GF-D8 (cell line): ENCODE measurements at places on chromosomes 5 and 9.

DNA sequence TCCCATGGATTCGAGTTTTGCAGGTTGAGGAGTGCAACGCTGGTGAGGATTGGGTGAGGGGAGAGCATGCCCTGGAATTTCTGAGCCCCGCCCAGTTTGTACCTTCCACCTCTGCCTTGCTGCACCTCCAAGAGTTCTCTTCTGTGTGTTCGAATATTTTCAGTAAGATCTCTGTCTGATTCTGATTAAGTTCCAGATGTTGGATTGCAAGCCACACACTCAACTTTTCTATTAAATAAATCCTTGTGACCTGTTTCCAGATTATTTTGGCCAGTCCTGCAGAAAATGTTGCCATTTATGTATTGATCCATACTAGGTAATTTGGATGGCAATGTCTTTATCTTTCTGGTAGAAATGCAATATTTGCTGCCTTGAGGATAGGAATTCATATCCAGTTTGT, 54.1 kb downstream of the IL31RA start:
- DNase-seq, result no peak

DNA sequence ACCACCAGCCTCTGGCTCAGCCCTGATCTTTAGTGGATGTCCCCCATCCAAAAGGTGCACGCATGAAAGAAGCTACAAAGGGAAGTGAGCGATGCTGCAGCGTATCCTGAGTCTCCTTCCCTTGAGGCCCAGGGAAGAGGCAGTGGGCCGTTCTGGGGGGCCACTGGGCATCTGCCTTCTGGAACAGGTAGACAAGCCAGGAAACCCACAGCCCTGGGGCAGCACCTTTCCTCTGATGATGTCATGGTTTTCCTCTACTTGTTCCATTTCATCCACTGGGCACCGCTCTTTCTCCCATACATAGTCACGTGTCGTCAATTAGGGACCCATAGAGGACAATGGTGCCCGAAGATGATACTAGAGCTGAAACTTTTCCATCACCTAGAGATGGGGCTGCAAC, 194.0 kb upstream of the IRX1 start:
- no peak for DNase-seq

- DNase-seq, result no peak
Observed at GRCh38 chr9:130467316-130467715, 22.6 kb downstream of the ASS1 start.

DNA sequence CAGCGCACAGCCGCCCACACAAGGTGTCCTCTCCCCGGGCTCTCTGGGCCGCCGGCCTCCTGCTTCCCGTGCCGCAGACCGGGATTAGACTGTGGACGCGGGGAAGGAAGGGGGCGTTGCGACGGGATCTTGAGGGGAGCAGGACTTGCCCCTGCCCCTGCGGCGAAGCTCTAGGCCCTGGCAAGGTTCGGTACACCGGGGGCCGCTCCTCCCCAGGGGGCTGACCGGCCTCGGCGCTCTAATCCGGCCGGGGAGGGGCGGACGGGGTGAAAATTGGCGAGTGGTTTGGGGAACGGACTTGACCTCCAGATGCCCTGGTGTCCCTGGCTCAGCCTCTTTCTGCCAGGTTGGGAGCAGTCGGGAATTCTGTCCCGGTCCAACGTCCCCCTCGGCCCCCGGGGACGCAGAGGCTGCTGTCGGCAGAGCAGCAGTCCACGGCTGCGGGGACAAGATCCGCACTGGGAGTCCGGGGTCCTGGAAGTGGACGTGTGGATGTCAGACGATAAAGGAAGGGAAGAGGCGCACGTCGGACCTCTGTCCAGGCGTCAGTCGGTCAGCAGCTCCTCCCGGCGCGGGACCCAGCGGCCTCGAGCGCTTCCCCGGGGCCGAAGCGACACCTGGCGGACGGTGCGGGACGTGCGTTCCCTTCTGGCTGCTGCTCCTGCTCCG, 1.9 kb upstream of the CNTFR start:
- DNase-seq, result no peak

- DNase-seq, result no peak
Observed at GRCh38 chr5:33527696-33528095, 86.9 kb downstream of the TARS1 start.

- no peak for DNase-seq
Observed at GRCh38 chr5:173309731-173310130, 18.5 kb downstream of the STC2 start.

DNA sequence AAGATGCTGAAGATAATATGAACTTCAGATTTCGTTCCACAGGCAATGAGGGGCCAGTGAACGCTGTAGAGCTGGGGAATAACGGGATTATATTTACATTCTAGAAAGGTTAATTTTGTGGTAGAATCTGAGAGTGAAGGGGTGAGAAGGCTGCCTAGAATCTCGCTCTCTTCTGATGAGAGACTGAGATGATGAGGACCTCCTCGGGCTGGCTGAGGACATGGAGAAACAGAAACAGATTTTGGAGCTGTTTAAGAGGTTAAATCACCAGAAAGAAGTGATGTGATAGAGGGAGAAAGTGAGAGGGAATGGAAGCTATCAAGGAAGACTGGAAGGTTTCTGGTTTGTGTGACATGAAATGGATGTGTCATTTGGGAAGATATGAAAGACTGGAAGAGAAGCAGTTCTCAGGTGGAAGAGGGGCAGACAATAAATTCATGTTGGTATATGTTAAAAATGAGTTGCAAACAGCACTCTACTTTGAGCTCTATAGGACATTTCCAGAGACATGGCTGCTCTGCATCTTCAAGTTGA, 612.6 kb downstream of the ISL1 start:
- DNase-seq, result no peak

DNA sequence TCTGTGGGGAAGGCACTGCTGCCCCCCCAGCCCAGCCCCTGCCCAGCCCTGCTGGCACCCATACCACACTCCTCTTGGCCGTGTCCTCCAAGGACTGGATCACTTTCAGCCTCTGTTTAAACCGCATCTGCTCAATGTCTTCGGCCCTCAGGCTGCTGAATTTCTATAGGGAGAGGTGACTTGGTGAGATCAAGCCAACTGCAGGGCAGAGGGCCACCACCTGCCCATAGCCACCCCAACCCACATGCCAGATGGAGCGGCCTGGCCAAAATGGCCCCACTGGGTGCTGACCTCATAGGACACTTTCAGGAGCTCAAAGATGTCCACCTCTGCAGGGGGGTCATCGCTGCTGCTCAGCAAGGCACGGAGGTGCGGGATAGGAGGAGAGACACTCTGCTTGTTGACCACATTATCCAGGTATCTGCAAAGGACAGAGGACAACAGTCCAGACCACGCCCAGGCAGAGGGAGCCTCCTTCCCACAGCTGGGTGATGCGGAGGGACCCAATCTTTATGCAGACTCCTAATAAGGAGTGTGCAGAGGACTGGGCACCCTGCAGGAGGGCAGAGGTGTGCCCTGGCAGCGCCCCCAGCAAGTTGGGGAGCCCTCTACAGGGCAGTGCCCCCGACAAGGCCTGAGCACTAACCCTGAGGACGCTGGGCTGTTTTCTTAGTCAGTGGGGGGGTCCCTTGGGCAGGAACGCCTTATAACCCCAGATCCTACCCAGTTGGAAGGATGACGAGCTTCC, 14.4 kb upstream of the MRNIP start:
- DNase-seq, result no peak

DNA sequence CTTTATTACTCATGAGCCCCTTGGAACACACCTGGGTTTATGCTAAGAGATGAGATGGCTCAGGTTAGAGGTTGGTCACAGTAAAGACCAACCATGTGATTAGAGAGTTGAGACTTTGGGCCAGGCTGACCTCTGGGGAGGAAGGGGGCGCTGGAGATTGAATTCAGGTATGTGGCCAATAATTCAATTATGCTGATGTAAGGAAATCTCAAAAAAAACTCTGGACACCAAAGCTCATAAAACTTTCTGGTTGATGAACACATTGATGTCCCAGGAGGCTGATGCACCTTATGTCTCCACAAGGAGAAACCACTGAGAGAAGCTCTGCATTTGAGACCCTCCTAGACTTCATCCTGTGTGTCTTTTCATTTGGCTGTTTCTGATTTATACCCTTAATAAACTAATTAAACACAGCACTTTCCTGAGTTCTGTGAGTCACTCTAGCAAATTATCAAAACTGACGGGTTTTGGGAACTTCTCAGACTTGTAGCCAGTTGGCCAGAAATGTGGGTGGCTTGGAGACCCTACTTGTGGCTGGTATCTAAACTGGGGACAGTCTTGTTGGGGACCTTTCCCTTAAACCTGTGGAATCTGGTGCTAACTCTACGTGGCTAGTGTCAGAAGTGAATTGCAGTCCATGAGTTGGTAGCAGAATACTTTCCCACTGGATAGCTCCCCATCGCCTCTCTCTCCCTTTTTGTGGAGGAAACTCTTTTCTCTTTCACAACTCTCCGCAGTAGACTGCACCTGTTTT, 7.5 kb upstream of the CCL27 start:
- DNase-seq, result no peak

DNA sequence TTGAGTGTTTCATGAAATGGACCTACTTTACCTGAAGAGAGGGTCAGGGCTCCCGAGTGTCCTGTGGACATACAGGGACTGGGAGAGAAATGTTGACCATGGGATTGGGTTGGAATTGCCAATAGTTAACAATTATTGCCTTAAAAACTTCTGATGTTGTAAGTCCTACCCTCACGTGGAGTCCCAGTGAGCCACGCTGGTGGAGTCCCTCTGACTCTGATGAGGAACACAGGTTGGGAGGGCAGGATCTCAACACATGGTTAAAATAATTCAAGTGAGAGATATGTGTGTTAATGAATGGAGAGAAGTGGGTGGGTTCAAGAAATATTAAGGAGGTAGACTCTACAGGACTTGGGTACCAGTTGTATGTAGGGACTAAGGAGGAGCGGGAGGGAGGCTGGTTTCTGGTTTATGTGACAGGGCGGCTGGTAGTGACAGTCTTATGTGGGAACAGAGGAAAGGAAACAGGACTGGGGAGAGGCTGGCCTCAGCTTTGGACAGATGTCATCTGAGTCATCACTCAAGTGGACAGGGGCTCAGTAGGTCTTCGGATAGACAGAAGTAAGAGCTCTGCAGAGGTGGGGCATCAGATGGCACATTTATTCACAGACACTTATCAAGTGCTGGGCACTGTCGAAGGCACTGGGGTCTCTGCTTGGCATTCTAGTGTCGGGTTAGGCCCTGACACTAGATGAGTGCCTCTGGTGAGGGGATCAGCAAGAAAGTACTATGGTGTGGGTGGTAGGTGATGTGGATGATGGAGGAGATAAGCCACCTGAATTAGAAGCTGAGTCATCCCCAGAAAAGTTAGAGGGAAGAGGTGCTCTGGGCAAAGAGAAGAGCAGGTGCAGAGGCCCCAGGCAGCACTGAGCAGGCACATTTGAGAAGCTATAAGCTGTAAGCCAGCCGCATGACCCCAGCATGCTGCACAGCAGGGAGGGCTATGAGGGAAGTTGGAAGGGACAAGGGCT, 27.2 kb downstream of the MAML1 start:
- DNase-seq, result no peak
